ENCODE measurements at places on chromosomes 6 and 20. TPM values are rescaled to one million over a fixed set of nuclear protein-coding genes. Genes with fewer than 3 reads are reported as not detected.

DNA sequence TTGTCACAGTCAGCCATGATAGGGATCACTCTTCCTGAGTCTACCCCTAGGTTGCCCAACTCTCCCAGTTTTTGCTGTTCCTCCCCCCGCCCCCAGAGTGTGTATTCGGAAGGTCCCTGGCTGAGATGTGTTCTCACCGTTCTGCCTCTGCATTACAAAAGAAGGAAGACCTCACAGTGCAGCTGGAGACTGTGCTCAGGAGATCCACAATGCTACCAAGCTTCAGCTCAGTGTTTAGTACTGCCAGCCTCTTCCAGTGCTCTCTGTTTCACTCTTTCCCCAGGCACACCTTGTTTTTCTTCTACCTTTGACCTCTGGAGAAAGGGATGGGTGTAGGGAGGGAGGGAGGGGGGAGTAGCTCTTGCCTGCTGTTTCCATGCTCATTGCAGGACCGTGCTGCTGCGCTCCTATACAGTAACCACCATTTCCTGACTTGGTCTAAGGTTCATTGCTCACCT, 13.4 kb upstream of the MOCS1 start:
- no peak overlapping the region for H3K27ac ChIP-seq
- DNase-seq, result no peak
- H3K4me1 ChIP-seq, result no peaks in the 10 kb centered on the region
- no peaks in the 10 kb centered on the region for H3K27me3 ChIP-seq

DNA sequence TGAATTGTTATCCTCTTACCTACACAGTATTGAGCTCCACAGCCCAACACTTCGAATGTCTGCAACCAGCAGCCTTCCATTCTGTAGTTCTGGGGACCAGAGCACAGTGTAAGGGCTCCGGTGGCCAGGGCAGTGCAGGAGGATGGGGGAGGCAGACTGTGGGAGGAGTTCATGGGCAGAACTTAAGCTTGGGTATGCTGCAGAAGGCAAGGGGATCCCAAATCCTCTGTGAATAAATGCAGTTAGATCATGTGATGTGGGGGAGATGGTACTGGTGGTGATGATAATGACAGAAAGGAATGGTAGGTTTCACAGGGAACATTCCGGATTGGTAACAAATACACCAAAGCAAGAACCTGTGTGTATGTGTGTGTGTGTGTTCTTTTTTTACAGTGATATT, 26.5 kb upstream of the CNKSR3 start:
- H3K27ac ChIP-seq, result no peak overlapping the region
- H3K27me3 ChIP-seq, result no peaks in the 10 kb centered on the region
- DNase-seq, result no peak
- H3K4me3 ChIP-seq, result no peak overlapping the region

DNA sequence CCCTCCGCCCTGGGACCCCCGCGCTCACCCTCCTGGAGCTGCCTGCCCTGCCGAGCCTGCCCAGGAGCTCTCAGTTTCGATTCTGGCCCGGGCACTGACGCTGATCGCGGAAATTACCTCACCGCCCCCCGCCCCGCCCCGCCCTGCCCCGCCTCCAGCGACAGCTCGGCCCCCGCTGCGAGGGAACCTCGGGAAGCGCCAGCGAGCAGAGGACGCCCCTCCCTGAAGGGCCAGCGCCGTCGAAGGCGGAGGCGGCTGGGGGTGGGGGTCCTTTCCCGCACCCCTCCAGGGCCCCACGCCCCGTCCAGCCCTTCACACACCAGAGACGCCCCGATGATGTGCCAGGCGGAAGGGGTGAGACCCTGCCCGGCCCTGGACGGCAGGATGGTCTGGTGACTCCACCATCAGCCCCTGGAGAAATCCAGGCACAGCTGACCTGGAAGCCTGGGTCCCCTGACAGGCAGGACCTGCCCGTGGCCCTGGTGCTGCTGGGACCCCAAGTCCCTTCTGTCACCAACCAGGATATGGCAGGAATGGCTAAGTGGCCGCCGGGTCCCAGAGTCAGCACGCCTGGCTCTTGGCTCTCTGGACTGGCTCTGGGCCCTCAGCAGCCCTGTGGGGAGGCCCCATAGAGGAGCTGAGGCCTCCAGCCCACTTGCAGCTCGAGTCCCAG, at the start of gene HELZ2:
Gene HELZ2 (minus strand): TSS at position 84 of the 673 bp plus-strand sequence. CDS start 1,854 bp downstream, outside the sequence.
- H3K4me3 ChIP-seq, result peak within 1 kb of the TSS; percentile 83
- peaks cover 9% of the 10 kb centered on the region for H3K4me1 ChIP-seq
- H3K36me3 ChIP-seq, result no peaks in the 10 kb centered on the region
- peak within 1 kb of the TSS; percentile 89 for H3K27ac ChIP-seq
- peak; percentile 89 for DNase-seq

- H3K27ac ChIP-seq, result no peak overlapping the region
- no peak for DNase-seq
- H3K36me3 ChIP-seq, result no peaks in the 10 kb centered on the region
- H3K4me1 ChIP-seq, result peaks cover 14% of the 10 kb centered on the region
- H3K27me3 ChIP-seq, result no peaks in the 10 kb centered on the region
These were observed 457.9 kb downstream of the PLCB1 start for GRCh38 chr20:8589956-8590355.

DNA sequence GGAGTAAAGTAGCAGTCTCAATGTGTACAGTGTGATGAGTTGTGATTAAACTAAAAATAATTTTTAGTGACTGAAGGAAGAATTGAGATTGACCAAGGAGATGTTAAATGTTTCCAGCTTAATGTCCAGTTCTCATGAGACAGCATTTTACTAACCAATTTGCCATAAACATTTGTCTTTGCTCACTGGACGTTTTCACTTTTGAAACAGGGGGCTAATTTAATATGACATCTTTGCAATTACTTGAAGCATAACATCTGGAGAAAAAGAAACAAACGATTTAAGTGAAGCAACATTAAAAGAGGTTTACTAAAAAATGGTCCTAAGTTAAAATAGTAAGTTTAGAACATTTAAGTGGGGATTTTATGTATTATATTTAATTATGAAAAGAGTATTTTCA, 443.8 kb downstream of the BCKDHB start:
- H3K27me3 ChIP-seq, result no peaks in the 10 kb centered on the region
- peaks cover 4% of the 10 kb centered on the region for H3K4me1 ChIP-seq
- H3K36me3 ChIP-seq, result no peaks in the 10 kb centered on the region
- no peak overlapping the region for H3K27ac ChIP-seq

GRCh38 chr6:42315991-42316970, 98.6 kb upstream of the MRPS10 start:
- H3K27me3 ChIP-seq, result no peaks in the 10 kb centered on the region
- no peak overlapping the region for H3K4me3 ChIP-seq
- no peak for DNase-seq

GRCh38 chr6:1001655-1002349, 308.9 kb upstream of the EXOC2 start:
- no peaks in the 10 kb centered on the region for H3K36me3 ChIP-seq
- H3K4me1 ChIP-seq, result no peaks in the 10 kb centered on the region
- no peak overlapping the region for H3K4me3 ChIP-seq
- no peak overlapping the region for H3K27ac ChIP-seq
- DNase-seq, result no peak

DNA sequence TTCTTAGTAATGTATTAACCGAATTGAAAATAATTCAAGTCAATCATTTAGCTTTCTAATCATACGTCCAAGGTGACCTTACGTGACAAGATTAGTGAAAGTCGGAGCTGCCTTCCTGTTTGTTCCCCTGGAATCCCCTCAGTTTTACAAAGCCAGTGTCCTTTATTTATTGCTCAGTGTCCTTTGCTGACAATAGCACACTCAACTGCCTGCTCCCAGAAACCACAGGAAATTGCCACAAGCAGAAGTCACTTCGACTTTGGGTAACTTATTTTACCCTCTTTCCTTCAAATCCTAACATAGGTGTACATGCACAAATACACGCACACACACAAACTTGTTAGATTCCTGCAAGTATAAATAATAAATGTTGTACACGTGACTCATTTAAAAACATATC, 1167.7 kb upstream of the ADGRB3 start:
- no peak overlapping the region for H3K27ac ChIP-seq
- DNase-seq, result no peak
- H3K4me3 ChIP-seq, result no peak overlapping the region
- no peaks in the 10 kb centered on the region for H3K4me1 ChIP-seq
- H3K36me3 ChIP-seq, result no peaks in the 10 kb centered on the region

- peak; percentile 45 for DNase-seq
- peak overlapping the region; percentile 68 for H3K27ac ChIP-seq
- H3K4me1 ChIP-seq, result peaks cover 20% of the 10 kb centered on the region
- H3K4me3 ChIP-seq, result peak overlapping the region; percentile 58
- no peaks in the 10 kb centered on the region for H3K27me3 ChIP-seq
- peaks cover 3% of the 10 kb centered on the region for H3K36me3 ChIP-seq
These were observed 16.6 kb upstream of the FBXO9 start for GRCh38 chr6:53048431-53049195.

DNA sequence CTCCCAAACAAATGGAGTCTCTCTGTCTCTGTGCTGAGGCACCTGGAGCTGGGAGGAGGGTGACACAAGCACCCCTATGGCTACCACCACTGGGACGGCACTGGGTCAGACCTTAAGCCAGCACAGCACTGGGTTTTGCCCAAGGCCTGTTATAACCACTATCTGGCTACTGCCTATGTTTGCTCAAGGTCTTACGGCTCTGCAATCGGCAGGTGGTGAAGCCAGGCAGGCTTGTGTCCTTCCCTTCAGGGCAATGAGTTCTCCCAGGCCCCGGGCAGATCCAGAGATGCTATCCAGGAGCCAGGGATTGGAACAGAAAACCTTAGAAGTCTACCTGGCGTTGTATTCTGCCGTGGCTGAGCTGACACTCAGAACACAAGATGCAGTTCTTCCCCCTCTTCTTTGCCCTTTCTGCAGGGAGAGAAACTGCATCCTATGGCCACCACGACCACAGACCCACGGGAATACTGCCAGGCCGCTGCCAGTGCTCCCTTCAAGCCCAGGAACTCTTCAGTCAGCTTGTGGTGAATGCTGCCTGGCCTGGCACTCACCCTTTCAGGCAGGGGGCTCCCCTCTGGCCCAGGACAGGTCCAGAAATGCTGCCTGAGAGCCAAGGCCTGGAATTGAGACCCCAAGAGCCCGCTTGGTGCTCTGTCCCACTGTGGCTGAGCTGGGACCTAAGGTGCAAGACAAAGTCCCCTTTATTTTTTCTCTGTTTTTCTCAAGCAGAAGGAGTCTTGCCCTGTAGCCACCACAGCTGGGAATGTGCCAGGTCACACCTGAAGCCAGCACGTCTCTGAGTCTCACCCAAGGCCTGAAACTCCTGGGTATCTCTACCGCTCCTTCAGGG, 67.0 kb upstream of the FRMD1 start:
- no peaks in the 10 kb centered on the region for H3K36me3 ChIP-seq
- H3K4me1 ChIP-seq, result no peaks in the 10 kb centered on the region
- no peak overlapping the region for H3K27ac ChIP-seq
- peak; percentile 18 for DNase-seq
- no peak overlapping the region for H3K4me3 ChIP-seq

- no peak overlapping the region for H3K27ac ChIP-seq
- no peak for DNase-seq
- no peaks in the 10 kb centered on the region for H3K36me3 ChIP-seq
- H3K4me1 ChIP-seq, result no peaks in the 10 kb centered on the region
- H3K27me3 ChIP-seq, result no peaks in the 10 kb centered on the region
- H3K4me3 ChIP-seq, result no peak overlapping the region
These were observed 713.9 kb upstream of the MARCKS start for GRCh38 chr6:113143206-113143605.

GRCh38 chr20:59102841-59103299, 60.3 kb upstream of the PRELID3B start:
- DNase-seq, result no peak
- no peak overlapping the region for H3K27ac ChIP-seq
- peaks cover 2% of the 10 kb centered on the region for H3K36me3 ChIP-seq
- peaks cover 10% of the 10 kb centered on the region for H3K4me1 ChIP-seq
- no peak overlapping the region for H3K4me3 ChIP-seq

DNA sequence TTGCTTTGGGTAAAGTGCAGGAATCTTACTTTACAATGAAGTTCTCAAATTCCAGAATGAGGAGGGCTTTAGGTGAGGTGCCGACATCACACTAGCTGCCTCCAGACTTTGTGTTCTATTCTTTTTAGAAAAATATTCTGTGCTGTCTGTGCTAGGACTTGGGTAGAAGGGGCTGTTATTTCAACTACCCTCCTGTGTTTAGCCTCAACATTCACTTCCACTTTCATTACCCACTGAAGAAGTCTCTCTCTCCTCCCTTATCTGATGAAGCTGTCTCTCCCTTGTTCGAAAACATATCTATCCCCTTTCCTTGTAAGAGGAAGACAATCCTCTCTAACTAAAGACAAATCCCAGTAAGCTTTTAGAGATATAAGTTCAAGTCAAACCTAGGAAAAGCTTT, 25.0 kb upstream of the BRPF3 start:
- H3K4me1 ChIP-seq, result peaks cover 26% of the 10 kb centered on the region
- peaks cover 13% of the 10 kb centered on the region for H3K36me3 ChIP-seq
- peak overlapping the region; percentile 12 for H3K4me3 ChIP-seq
- peak overlapping the region; percentile 27 for H3K27ac ChIP-seq
- no peaks in the 10 kb centered on the region for H3K27me3 ChIP-seq
- no peak for DNase-seq

- peaks cover 1% of the 10 kb centered on the region for H3K36me3 ChIP-seq
- no peaks in the 10 kb centered on the region for H3K4me1 ChIP-seq
- DNase-seq, result no peak
- H3K27ac ChIP-seq, result no peak overlapping the region
- no peak overlapping the region for H3K4me3 ChIP-seq
These were observed 21.5 kb downstream of the TXLNB start for GRCh38 chr6:139270249-139270648.

- H3K27ac ChIP-seq, result no peak overlapping the region
- no peaks in the 10 kb centered on the region for H3K27me3 ChIP-seq
- no peak overlapping the region for H3K4me3 ChIP-seq
These were observed 124.1 kb downstream of the PREX1 start for GRCh38 chr20:48703511-48704219.

DNA sequence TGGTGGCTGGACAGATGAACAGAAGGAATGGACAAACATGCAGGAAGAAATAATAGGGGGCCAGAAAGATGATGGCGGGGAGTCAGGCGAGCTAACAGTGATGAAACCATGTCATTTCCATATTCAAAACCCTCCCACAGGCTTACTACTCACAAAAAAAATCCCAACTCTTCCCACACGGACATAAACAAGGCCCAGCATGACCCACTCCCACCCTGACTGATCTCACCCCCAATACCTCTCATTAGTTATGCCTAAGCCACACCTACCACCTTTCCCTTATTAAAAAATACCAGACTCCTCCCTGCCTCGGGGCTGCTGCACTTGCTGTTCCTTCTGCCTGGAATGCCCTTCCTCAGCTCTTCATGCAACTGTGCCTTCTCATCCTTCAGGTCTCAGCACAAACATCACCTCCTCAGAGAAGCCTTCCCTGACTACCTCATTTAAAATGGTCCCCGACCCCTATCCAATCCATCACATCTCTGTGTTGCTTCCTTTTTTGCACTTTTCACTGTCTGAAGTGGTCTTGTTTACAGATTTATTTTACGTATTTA, 145.8 kb downstream of the PREX1 start:
- H3K4me3 ChIP-seq, result no peak overlapping the region
- no peak for DNase-seq
- peaks cover 9% of the 10 kb centered on the region for H3K4me1 ChIP-seq
- H3K27me3 ChIP-seq, result no peaks in the 10 kb centered on the region

- no peak for DNase-seq
- no peaks in the 10 kb centered on the region for H3K4me1 ChIP-seq
- H3K4me3 ChIP-seq, result no peak overlapping the region
- H3K36me3 ChIP-seq, result no peaks in the 10 kb centered on the region
- no peak overlapping the region for H3K27ac ChIP-seq
These were observed 33.7 kb downstream of the SCP2D1 start for GRCh38 chr20:18847226-18847755.

The NFATC2 gene
- 39.9 TPM for total RNA-seq

The MUCL3 gene
- not detected for total RNA-seq

The SLC35D3 gene
- total RNA-seq, result not detected

The PARD6B gene
- total RNA-seq, result 4.2 TPM

The BPIFA1 gene
- total RNA-seq, result not detected
